ENCODE measurements at places on chromosomes 1 and 21. TPM values are rescaled to one million over a fixed set of nuclear protein-coding genes. Genes with fewer than 3 reads are reported as not detected.
A peak's percentile ranks its signal among the peaks of the same experiment; 100 is the strongest.

CELA3B gene
- not detected for total RNA-seq

CA14 gene
- total RNA-seq, result 1.0 TPM

SH2D2A gene
- 2.9 TPM for total RNA-seq

RBM11 gene
- 0.81 TPM for total RNA-seq

CELF3 gene
- total RNA-seq, result not detected

GRCh38 chr1:35173491-35173890 is 19.5 kb downstream of the SFPQ start:
- H3K4me3 ChIP-seq, result no peak overlapping the region
- H3K36me3 ChIP-seq, result peaks cover 60% of the 10 kb centered on the region
- no peak for DNase-seq
- H3K27me3 ChIP-seq, result no peaks in the 10 kb centered on the region
- no peaks in the 10 kb centered on the region for H3K4me1 ChIP-seq

DNA sequence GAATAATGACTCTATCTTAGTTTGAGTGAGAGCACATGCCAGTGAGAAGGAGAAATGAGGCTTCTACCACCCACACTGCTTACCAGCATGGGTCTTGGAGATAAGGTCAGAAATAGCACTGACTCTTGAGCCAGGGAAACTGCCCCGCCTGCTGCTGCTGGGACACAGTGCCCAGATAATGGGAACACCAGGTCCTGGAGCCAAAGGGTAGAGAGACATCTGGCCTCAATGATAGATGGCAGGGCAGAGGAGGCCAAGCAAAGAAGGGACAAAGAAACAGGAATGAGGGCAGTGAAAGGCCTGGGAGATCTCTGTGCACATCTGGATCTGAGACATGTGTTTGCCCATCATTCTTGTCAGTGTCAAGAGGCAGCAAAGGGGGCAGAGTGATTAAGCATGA is 97.4 kb downstream of the MIS18A start:
- peaks cover 82% of the 10 kb centered on the region for H3K27me3 ChIP-seq
- H3K36me3 ChIP-seq, result no peaks in the 10 kb centered on the region
- DNase-seq, result no peak
- H3K4me1 ChIP-seq, result no peaks in the 10 kb centered on the region
- no peak overlapping the region for H3K4me3 ChIP-seq

- H3K36me3 ChIP-seq, result peaks cover 19% of the 10 kb centered on the region
- H3K27ac ChIP-seq, result no peak overlapping the region
- H3K4me3 ChIP-seq, result no peak overlapping the region
- peak; percentile 81 for DNase-seq
- H3K27me3 ChIP-seq, result peaks cover 65% of the 10 kb centered on the region
These were observed 1.9 kb downstream of the S1PR1 start for GRCh38 chr1:101238681-101239094.

- no peak overlapping the region for H3K27ac ChIP-seq
- H3K4me3 ChIP-seq, result no peak overlapping the region
- H3K4me1 ChIP-seq, result no peaks in the 10 kb centered on the region
- no peaks in the 10 kb centered on the region for H3K36me3 ChIP-seq
These were observed 27.0 kb upstream of the PRELP start for GRCh38 chr1:203448521-203449061.

- DNase-seq, result no peak
- no peak within 1 kb of the TSS for H3K27ac ChIP-seq
- no peaks in the 10 kb centered on the region for H3K4me1 ChIP-seq
- H3K27me3 ChIP-seq, result peaks cover 16% of the 10 kb centered on the region
- H3K36me3 ChIP-seq, result no peaks in the 10 kb centered on the region
These were observed at the start of gene FCRL1 for GRCh38 chr1:157819896-157820295. Gene FCRL1, minus strand, starts transcription at chr1:157820120. Its CDS starts 83 bp downstream, at chr1:157820037.

- no peaks in the 10 kb centered on the region for H3K27me3 ChIP-seq
- no peak overlapping the region for H3K27ac ChIP-seq
- H3K36me3 ChIP-seq, result no peaks in the 10 kb centered on the region
- H3K4me3 ChIP-seq, result no peak overlapping the region
- no peak for DNase-seq
These were observed 260.2 kb upstream of the RUNX1 start for GRCh38 chr21:35309316-35309715.

- H3K36me3 ChIP-seq, result peaks cover 31% of the 10 kb centered on the region
- peak overlapping the region; percentile 1 for H3K27ac ChIP-seq
- peaks cover 19% of the 10 kb centered on the region for H3K27me3 ChIP-seq
- H3K4me1 ChIP-seq, result peaks cover 61% of the 10 kb centered on the region
These were observed 19.9 kb downstream of the IER5 start for GRCh38 chr1:181108304-181108867.

DNA sequence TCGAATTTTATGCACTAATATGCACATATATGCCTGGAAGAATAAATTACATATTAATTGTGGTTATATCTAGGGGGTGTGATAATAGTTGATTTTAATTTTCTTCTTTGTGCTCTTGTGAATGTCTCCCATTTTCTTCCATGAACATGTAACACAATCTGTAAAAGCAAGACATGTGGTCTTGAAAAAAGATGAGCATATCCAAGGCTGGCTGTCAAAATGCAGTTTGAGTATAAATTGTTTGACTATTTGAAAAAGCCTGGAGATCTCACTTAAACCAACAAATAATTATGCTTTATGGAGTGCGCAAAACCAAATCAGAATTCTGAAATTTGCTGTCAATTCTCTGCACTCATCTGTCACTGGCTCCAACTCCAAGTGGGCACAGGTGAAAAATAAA is 143.9 kb downstream of the HMGB4 start:
- H3K27me3 ChIP-seq, result no peaks in the 10 kb centered on the region
- no peak overlapping the region for H3K27ac ChIP-seq
- no peaks in the 10 kb centered on the region for H3K4me1 ChIP-seq
- H3K36me3 ChIP-seq, result no peaks in the 10 kb centered on the region
- H3K4me3 ChIP-seq, result no peak overlapping the region

All from Calu3 (cell line).